Naive B cell (primary cell): ENCODE measurements at places on chromosomes 2 and 18. TPM values are rescaled to one million over a fixed set of nuclear protein-coding genes. Genes with fewer than 3 reads are reported as not detected.

The SPC25 gene
- not detected for polyA plus RNA-seq

The SNRPD1 gene
- polyA plus RNA-seq = 87.9 TPM

The WDR35 gene
- 1.8 TPM for polyA plus RNA-seq

The FASTKD1 gene
- polyA plus RNA-seq = 7.5 TPM

The GALR1 gene
- polyA plus RNA-seq = not detected

- no peaks in the 10 kb centered on the region for H3K36me3 ChIP-seq
- DNase-seq = no peak
- peaks cover 26% of the 10 kb centered on the region for H3K4me1 ChIP-seq
- no peaks in the 10 kb centered on the region for H3K27me3 ChIP-seq
- peak overlapping the region; percentile 91 for H3K4me3 ChIP-seq
- H3K27ac ChIP-seq = peak overlapping the region; percentile 97
These were observed 6.8 kb downstream of the ESPNL start for GRCh38 chr2:238106698-238107524.

GRCh38 chr2:28002181-28002580 lies 111.7 kb downstream of the BABAM2 start:
- DNase-seq = no peak
- no peaks in the 10 kb centered on the region for H3K4me1 ChIP-seq
- H3K27ac ChIP-seq = no peak overlapping the region

DNA sequence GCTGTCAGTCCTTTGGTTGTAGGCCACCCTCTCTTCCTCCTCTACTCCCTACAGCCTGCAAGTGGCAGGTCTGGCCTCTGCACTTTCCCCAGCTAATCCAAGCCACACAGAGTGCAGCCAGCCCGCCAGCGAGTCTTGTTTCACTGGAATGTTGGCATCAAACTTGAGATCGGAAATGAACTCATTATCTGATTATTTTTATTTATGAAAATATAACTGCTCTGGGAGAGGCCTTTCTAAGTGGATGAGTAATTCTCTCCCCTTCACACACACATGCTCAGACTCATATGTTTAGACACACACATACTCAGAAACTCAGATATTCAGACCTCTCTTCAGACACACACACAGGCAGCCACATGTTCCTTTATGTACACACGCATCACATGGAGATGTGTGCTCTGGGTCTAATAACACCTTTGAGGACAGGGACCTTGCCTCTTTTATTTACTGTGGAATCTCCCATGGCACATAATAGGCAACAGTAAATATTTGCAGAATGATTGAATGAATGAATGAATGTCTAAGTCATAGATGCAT lies 151.3 kb downstream of the ZFP36L2 start:
- H3K4me3 ChIP-seq = no peak overlapping the region
- H3K36me3 ChIP-seq = no peaks in the 10 kb centered on the region
- no peak overlapping the region for H3K27ac ChIP-seq
- no peak for DNase-seq

DNA sequence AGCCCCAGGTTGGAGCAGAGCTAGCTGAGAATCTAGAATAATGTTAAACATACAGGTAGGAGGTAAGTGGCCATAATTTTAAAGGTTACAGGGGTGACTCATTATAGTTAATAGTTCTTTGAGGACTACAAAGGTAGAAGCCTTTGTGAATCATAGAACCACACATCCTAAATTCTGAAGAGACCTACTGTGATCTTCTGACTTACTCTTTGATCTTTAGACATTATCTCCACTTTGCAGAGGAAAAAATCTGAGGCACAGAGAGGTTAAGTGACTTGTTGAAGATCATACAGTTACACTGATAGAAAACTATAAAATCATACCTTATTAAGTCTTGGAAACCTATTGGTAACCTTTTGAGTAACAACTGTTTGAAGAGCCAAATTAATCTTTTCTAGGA lies 1051.3 kb upstream of the NRXN1 start:
- H3K4me3 ChIP-seq = no peak overlapping the region
- no peak overlapping the region for H3K27ac ChIP-seq
- no peaks in the 10 kb centered on the region for H3K4me1 ChIP-seq
- DNase-seq = no peak

- peak overlapping the region; percentile 87 for H3K4me3 ChIP-seq
- H3K27me3 ChIP-seq = peaks cover 29% of the 10 kb centered on the region
- peaks cover 8% of the 10 kb centered on the region for H3K36me3 ChIP-seq
These were observed 651 bp upstream of the ZNF521 start for GRCh38 chr18:25352629-25353005.

DNA sequence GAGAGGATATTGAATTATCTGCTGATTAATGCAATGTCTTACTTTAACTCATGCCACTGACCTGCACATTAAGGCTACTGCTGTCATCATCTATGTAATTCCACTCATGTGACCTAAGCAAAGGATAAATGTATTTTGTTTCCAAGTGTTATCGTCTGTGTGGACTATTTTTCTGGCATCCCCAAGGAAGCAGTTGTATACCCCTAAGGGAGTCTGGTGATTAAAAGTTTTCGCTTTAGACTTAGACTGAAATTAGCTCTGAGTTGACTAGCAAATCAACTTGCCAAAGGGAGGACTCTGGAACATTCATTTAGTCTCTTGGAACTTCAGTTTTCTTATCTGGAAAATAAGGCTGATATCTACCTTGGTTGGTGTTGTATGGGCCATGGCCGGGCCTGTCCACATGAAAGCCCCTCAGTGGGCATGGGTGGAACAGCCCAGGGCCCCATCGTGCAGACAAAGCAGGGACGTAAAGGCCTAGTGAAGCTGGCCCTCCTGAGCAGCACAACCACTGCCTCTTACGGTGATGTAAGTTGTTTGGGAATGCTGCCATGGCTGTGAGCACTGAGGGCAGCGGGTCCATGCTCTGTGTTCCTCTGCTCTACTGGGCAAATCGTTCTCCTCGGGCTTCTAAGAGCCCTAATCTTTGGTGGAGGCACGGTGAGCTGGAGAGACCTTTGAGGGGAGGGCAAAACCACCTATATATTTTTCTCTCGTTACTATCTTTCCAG lies 144.4 kb upstream of the RNF152 start:
- H3K4me3 ChIP-seq = no peak overlapping the region
- H3K4me1 ChIP-seq = no peaks in the 10 kb centered on the region
- no peak for DNase-seq
- no peak overlapping the region for H3K27ac ChIP-seq
- no peaks in the 10 kb centered on the region for H3K36me3 ChIP-seq

DNA sequence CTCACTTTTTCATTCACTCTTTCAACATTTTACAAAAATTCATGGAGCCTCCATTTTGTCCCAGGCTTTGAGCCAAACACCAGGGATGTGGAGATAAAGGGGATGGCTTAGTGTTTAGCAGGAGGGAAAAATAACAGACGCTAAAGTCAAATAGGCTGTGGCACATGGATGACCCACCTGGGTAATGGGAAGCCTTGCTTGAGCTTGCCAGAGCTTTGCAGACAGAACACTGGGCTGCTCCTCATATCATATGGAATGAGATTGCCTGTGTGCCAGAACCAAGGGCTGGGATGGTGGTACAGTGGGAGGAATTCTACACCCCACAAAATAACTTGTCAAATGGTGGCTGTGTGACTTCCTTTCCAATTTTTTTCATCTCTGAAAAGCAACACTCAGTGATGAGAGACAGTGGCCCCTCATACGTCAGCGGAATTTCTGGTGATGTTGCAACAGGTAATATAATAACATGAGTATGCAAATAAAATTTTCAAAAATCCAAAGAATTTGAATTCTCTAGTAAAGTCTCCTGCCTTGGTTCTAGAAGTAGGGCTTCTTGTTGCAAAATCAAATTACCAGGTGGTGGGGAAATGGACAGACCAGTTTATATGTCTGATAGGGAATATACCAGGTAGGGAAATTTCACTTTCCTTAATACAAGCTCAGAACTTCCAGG lies 252.9 kb downstream of the CLIP4 start:
- DNase-seq = no peak
- no peaks in the 10 kb centered on the region for H3K36me3 ChIP-seq
- H3K4me3 ChIP-seq = no peak overlapping the region
- peaks cover 22% of the 10 kb centered on the region for H3K27me3 ChIP-seq
- no peaks in the 10 kb centered on the region for H3K4me1 ChIP-seq

DNA sequence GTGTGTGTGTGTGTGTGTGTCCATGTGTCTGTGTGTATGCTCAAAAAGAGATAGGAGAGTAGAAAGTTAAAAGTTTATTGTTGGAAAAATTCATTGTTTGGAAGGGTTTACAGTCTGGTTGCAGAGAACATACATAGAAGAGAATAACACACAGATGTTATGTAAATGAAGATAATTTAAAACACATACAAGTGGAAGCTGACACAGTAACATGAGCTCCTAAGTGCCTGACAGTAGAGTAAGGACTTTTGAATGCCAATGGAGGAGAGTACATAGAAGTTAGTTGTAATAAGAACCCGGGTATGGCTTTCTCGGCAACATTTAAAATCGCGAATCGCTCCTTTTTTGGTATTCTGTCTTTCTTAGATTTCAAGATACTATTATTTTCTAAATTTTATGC lies 137.0 kb upstream of the FANCL start:
- no peaks in the 10 kb centered on the region for H3K4me1 ChIP-seq
- no peak overlapping the region for H3K27ac ChIP-seq
- H3K36me3 ChIP-seq = no peaks in the 10 kb centered on the region
- no peak overlapping the region for H3K4me3 ChIP-seq
- no peak for DNase-seq
- peaks cover 4% of the 10 kb centered on the region for H3K27me3 ChIP-seq

DNA sequence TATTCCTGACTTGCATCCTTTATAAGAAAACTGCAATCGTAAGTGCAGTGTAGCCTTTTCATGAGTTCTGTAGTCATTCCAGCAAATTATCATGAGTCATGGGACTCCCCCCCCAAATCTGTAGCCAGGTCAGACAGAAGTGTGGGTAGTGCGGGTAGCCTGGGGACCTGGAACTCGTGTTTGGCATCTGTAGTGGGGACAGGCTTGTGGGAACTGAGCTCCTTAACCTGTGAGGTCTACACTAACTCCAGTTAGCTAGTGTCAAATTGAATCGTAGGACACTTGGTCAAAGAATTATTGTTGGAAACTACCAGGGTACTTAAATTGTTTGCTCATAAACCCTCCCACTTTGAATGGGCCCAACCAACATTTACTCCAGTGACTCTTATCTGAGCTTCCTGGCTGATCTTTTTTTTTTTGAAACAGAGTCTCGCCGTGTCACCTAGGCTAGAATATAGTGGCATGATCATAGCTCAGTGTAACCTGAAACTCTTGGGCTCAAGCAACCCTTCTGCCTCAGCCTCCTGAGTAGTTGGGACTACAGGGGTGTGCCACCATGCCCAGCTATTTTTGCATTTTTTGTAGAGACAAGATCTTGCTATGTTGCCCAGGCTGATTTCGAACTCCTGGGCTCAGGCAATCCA lies 12.4 kb downstream of the PFN4 start:
- H3K36me3 ChIP-seq = peaks cover under 1% of the 10 kb centered on the region
- H3K27ac ChIP-seq = no peak overlapping the region
- H3K4me3 ChIP-seq = no peak overlapping the region
- H3K27me3 ChIP-seq = no peaks in the 10 kb centered on the region
- no peak for DNase-seq

DNA sequence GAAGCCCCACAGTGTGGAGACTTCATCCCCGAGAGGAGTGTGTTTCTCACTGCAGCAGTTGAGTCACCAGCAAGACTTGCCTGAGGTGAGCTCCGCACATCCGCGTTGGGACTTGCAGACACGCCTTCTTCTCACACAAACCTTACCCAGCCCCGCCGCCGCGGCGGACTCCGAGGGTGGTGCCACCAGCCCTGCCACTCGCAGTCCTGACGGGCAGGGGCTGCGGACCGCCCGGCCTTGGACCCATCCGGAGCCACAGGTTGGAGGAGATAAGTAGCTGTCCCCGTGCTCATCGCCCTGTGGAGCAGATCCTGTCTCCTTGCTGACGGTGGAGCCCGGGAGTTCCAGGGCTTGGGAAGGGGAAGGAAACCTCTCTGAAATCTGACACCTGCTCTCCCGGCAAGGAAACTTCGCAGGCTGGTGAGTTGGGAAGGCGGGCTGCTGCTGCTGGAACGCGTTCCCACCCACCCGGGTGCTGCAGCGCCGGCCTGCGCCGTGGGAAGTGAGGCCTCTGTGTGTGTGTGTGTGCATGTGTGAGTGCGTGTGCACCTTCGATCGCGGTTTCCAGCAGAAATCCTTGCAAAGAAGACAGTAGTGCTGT lies at the start of gene RAB27B:
Gene RAB27B, plus strand, starts transcription at position 197 of the 601 bp plus-strand sequence. CDS start 49,109 bp downstream, outside the sequence.
- peaks cover 25% of the 10 kb centered on the region for H3K27me3 ChIP-seq
- peaks cover 16% of the 10 kb centered on the region for H3K4me1 ChIP-seq
- peaks cover 12% of the 10 kb centered on the region for H3K36me3 ChIP-seq
- H3K4me3 ChIP-seq = peak within 1 kb of the TSS; percentile 81
- DNase-seq = no peak
- no peak within 1 kb of the TSS for H3K27ac ChIP-seq

DNA sequence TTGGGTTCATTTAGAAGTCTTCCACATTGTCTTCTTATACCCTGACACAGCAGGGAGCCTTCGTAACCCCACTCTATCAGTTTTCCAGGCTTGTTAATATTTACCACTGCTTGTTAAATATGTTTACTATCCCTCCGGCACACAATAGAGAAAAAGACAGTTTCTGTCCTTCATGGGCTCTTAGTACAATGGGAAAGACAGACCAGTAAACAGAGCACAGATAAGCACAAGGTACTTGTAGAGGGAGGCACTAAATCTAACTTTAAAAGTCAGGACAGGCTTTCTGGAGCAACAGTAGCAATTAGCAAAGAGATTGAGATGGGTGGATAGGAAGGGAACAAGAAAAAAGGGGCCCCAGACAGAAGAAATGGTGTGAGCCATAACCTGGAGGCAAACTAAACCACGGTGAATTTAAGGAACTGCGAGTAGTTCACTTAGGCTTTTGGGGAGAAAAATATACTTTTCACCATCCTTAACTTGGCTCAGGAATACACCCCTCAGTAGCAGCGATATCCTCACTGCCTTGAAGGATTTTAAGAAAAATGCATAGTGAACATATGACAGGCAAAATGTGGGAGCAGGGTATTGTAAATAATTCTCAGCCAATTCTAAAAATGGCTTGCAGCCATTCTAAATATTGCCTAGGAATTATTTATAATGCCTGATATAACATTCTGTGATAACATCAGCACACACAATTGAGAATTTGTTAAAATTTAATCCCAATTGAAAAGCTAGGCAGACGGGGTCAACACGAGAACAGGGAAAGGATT lies 383.7 kb downstream of the CDH2 start:
- no peak overlapping the region for H3K4me3 ChIP-seq
- DNase-seq = no peak
- no peaks in the 10 kb centered on the region for H3K27me3 ChIP-seq
- H3K36me3 ChIP-seq = no peaks in the 10 kb centered on the region
- H3K27ac ChIP-seq = no peak overlapping the region
